Jurkat, Clone E6-1 (cell line): ENCODE measurements at places on chromosomes 13 and 19.

GRCh38 chr13:40943073-40943472, 76.0 kb downstream of the ELF1 start:
- DNase-seq: no peak

DNA sequence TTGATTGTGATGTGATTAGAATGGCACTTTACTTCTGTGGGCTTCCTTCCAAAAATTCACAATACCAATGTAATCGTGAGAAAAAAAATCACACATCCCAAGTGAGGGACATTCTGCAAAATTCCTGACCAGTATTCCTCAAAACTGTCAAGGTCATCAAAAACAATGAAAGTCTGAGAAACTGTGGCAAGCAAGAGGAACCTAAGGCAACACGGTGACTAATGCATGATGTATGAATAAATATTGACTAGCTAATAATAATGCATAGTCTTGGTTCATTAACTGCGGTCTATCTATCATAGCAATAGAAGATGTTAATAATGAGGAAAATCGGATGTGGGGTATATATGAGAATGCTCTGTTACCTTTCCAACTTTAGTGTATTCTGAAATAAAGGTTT, 159.0 kb downstream of the RFC3 start:
- DNase-seq: no peak

DNA sequence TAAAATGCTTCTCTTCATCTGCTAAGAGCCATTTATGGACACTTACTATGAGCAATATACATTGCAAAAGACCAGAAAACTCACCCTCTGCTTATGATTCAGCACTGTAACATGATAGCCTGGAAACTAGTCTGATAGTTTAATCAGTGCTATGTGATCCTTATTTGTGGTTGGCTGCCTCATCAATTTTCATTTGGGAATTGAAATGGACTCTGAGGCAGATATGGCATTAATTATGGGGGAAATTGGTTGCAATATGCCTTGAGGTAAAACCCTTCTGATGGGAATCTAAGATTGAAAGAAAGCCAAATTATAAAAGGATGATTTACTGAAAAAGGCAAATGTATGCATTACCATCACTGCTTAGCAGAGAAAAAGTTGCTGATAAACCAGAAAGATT, 33.5 kb downstream of the FAM216B start:
- DNase-seq: no peak

DNA sequence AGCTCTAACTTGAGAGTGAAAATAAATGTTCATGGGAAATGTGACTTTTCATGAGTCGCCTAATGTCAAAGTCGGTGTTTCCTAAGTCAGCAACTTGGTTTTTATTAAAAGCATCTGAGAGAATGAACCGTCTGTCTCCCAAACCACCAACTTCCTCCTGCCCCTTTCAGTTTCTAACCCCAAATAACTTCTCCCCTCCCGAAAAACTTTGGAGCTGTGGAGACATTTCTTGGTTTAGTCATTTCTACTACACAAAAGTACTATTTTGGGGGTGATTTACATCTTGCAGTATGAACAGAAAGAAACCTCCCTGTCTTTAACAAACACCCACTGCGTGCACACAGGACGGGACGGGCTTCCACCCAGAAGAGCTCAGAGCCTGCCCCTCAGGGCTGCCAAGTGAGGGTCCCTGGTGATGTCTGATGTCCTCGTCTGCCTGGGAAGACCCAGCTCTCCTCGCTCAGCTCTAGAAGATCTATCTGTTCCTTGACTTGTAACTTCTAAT, 65.0 kb downstream of the RASA3 start:
- DNase-seq: peak; percentile 58
